Stimulated activated CD4-positive, alpha-beta T cell treated with anti-CD3 and anti-CD28 coated beads, Interleukin-1b, Interleukin-23, amount 100 ng/mL, for 24 hours (primary cell): ENCODE measurements at places on chromosomes 5 and 9.

GRCh38 chr9:131477816-131478419, 24.8 kb upstream of the POMT1 start:
- no peak for DNase-seq

DNA sequence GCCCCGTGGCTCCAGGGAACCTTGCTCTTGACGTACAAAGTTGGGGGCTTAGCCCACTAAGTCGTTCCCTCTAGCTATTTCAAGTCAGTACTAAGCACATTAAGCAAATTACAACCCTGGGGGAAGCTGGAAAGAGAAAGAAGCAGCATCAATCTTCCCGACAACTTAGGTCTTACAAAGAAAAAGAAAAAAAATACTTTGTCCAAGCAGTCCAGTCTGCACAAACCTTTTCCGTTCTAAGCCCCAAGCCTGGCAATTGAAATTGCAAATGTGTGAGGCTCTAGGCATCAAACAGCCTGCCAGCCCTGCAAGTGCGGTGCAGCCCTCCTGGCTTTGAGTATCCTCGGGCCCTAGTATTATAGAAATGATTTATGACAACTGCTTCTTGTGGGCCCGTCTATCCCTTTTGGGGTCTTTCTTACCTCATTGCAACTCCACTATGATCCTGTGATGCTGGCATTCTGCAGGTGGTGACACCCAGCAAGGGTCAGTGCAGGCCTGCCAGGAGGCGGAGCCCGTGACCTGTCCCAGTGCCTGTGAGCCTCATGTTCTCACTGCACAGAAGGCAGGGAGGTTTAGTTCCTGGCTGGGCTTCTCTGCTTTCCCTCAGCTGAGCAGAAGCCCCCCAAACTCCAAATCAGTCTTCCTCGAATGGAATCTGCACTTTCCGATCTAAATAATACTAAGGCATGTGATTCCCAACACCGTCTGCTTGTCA, 232.3 kb upstream of the IRX2 start:
- DNase-seq: no peak

DNA sequence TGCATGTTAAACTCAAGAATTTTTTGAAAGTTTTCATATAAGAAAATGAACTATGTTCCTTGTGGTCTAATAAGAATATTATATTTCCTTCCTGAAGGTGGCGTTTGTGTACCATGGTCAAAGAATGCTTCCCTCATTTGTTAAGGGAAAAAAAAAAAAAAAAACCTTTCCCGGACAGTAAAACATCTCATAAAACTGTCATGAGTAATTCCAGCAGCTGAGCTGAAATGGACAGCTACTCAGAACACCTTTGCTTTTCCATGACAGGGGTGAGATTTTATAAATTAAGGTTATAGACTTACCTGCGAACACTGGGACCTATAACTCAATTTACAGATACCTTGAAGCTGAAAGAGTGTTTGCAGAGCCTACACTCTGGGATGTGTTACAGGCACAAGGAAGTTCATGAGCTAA, 113.2 kb upstream of the RANBP3L start:
- no peak for DNase-seq

- no peak for DNase-seq
Measured at GRCh38 chr5:57042524-57042931, 90.6 kb upstream of the MIER3 start.

DNA sequence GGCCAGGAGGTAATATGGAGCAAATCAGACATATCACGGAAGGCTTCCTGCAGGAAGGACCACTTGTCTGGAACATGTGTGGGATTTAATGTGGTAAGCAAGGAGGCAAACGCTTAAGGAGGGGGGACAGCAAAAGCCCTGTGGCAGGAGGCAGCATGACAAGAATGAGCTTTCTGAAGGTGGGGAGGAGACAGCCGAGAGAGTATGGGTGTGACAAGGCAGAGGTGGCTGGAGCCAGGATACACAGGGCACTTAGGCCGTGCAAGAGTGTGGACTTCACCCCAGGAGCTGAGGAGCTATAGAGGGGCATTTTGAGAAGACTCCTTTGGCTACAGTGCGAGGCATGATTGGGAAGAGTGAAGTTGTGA, 14.4 kb upstream of the S1PR3 start:
- DNase-seq: no peak

GRCh38 chr9:69389437-69389995, 64.5 kb downstream of the ENTREP1 start:
- DNase-seq: no peak

DNA sequence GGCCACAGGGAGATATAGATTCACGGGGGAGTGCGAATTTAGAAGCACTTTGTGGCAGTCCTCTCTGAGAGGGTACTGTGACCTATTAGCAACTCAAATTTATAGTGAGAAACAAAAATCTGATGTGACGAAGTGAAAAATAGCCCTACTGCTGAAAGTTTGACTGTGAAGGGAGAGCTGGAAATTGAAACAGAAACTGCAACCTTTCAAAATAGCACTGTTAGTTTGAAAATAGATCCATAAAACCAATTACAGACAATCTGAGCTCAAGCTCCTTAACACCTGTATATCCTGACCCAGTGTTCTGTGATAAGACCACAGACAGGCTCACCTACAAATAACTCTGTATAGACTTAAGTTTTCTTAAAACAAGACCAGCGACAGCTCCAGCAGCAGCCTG, 420.1 kb downstream of the IRX1 start:
- DNase-seq: no peak

GRCh38 chr5:122845229-122846050, at the start of gene SNX24:
SNX24 (plus strand) TSS chr5:122845613; CDS start chr5:122845634, 21 bp downstream.
- DNase-seq: peak; percentile 56

GRCh38 chr5:58622936-58623871, 40.3 kb downstream of the RAB3C start:
- no peak for DNase-seq

GRCh38 chr9:131812116-131812790, 72.4 kb upstream of the RAPGEF1 start:
- DNase-seq: no peak

- no peak for DNase-seq
Measured at GRCh38 chr5:83147593-83147992, 70.2 kb downstream of the XRCC4 start.

- no peak for DNase-seq
Measured at GRCh38 chr5:172941067-172941516, 18.1 kb upstream of the RPL26L1 start.

DNA sequence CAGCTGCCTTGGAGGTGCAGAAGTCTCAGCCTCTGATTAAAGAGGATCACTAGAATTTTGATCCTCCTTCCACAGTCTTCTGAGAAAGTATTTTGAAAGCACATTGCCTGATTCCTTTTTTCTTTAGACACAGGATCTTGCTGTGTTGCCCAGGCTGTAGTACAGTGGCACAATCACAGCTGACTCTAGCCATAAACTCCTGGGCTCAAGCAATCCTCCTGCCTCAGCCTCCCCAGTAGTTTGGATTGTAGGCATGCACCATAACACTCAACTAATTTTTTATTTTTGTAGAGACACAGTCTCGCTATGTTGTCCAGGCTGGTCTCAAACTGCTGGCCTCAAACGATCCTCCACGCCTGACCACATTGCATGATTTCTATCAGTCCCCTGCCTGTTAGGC, 74.5 kb downstream of the FAM78A start:
- no peak for DNase-seq

GRCh38 chr9:14051419-14051818, 262.5 kb downstream of the NFIB start:
- no peak for DNase-seq

- DNase-seq: no peak
Measured at GRCh38 chr9:28651050-28651722, 1077.9 kb upstream of the C9orf72 start.

- DNase-seq: no peak
Measured at GRCh38 chr5:125411744-125412560, 665.5 kb upstream of the ZNF608 start.

DNA sequence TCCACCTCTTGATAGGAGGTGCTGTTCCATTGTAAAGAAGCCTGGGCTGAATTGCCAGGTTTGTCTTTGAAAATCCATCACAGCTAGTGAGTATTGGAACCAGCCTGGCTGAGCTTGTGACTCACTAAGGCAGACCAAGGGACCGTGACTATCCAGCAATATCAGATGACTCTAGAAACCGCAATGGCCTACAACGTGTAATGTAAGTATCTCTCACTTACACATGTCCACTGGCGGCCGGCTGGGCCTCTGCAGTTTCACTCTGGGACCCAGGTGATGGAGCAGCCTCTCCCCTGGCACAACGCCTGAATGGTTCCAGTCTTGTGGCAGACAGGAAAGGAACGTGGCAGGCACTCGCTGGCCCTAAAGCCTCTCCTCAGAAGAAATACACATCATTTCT, 3.1 kb upstream of the HRH2 start:
- DNase-seq: no peak

GRCh38 chr5:66848749-66849641, 252.8 kb downstream of the MAST4 start:
- DNase-seq: no peak

DNA sequence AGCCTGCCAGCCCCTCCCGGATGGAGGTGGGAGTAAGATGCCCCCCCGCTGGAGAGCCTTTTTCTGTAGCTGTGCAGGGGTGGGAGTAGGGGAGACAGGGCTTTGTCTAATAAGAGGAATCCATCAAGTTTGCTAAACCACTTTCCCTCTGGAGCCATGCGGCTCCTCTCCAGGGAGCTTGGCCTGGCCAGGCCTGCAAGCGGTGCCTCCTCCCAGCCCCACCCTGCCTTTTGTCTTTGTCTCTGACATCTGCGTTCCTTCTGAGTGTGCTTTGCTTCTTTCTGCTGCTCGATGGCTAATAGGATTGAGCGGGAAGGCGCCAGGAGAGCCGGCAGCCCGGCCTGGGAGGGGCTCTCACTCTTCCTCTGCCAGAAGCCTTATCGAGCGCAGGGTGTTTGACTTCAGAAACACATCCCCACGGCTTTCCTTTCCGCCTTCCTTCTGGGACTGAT, 26.7 kb upstream of the FCN1 start:
- no peak for DNase-seq

DNA sequence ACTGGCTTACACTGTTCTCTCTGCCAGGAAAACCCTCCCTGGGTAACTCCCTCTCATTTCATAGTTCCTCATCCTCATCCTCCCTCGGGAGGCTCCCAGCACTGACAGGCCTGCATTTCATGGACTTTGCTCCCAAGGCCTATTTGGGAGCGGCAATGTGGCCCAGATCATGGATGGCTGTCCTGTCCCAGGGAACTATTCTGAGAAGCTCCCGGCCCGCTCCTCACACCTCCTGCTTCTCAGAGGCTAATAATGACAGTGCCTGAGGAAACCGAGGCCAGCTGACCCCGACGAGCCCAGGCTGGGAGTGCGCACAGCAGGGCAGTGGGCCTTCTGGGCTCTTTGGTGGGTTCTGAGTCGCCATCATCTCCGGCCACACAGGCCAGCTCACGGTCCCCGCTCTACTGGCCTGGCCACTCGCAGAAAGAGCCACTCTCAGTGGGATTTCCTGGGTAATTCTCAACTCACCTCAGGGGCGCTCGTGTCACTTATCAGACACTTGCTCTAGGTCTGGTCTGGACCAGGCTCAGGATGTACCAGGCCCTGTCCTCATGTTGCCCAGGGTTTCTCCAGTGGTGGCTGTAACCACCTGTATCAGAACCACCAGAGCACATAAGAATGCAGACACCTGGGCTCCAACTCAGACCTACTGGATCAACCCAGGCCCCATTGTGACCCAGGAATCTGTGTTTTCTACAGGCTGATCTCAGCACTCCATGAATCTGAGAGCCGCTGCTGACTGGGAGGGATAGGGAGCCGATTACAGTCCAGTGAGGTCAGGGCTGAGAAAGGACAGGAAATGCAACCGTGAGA, 2.0 kb upstream of the DOLPP1 start:
- DNase-seq: no peak

DNA sequence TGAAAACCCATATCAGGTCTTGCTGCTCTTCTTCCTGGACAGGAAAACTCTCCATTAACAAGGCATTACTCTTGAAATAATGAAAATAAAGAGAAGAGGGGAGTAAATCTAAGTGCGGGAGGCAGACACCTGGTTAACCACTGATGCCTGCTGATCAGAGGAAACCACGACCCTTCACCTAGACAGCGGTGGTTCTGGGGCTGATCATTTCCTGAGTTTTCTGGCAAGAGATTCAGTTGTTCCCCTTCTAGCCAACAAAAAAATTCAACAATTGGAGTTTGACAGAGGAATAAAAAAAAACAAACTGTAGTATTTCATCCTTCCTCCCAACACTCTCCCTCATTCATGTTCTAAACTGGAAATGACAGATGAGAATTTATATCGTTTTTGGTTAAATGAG, 3.0 kb downstream of the RLN2 start:
- DNase-seq: no peak

GRCh38 chr5:14773588-14773987, 98.0 kb downstream of the ANKH start:
- DNase-seq: no peak
